ENCODE measurements at places on chromosomes 7 and 10.
A peak's percentile ranks its signal among the peaks of the same experiment; 100 is the strongest.

- no peak for DNase-seq
Measured at GRCh38 chr7:132380059-132380458, 196.2 kb downstream of the PLXNA4 start.

GRCh38 chr10:125817337-125817946, 5.6 kb downstream of the UROS start:
- DNase-seq, result peak; percentile 41

- DNase-seq, result no peak
Measured at GRCh38 chr7:2956076-2956475, 87.6 kb downstream of the CARD11 start.

- no peak for DNase-seq
Measured at GRCh38 chr7:39745320-39745719, 121.9 kb downstream of the RALA start.

DNA sequence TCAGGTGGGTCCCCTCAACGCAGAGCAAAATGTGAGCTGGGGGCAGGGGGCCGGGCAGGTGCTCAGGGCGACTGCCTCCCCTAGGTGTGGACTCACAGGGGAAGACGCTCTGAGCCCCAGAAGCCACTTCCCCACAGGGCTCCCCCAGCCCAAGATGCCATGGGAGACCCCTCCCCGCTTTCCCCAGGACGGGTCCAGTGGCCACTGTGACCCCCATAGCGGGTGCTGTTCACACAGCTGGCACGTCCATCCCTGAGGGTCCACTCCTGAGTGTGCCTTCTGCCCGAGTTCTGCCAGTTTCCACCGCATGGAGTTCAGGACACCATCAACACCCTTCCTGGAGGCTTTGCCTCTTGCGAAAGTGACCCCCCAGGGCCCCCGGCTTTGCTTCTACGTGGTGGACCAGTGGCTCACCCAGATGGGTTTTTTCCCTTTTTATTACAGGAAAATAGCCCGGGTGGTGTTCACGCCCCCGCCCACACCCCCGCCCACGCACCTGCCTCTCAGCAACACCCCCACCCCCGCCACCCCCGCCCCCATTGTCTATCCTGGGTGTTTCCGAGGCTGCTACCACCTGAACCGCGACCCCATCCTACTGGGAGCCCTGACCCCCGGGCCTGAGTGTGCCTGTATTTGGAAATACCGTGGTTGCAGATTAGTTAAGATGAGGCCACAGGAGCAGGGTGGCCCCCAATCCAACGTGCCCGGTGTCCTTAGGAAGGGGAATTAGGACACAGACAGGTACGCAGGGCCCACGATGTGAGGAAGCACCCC, 32.0 kb downstream of the ADAP1 start:
- no peak for DNase-seq

DNA sequence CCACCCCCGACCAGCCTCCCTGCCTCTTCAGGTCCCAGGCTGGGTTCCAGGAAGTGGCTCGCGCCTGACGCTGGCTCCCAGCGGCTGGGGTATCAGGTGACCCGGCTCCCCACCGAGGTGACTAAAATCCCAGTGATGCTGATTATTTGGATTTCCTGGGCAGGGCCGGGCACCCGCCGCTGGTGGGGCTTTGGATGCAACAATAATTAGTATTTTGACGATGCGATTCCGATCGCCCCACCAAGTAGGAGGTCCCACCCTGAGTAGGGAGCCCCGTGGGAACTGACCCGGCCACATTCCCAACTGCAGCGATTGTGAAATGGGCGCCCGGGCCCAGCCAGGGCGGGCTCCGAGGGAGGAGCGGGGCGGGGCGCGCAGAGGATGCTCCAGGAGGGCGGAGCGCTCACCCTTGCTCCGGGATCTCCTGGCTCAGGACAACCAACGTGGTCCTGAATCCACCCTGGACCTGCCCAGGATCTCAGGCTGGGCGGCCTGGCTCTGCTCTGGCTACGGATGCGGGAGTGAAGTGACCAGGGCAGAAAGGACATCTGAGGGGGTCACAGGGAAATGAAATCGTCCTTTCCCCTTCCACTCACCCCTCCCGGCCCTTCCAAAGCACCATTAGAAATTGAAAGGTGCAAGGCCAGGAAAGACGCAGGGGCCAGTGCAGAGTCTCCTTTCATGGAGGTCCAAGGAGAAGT, 32.6 kb downstream of the DUSP5 start:
- no peak for DNase-seq
